Ecto neural progenitor cell (in vitro differentiated cells): ENCODE measurements at places on chromosomes 5 and 9.

DNA sequence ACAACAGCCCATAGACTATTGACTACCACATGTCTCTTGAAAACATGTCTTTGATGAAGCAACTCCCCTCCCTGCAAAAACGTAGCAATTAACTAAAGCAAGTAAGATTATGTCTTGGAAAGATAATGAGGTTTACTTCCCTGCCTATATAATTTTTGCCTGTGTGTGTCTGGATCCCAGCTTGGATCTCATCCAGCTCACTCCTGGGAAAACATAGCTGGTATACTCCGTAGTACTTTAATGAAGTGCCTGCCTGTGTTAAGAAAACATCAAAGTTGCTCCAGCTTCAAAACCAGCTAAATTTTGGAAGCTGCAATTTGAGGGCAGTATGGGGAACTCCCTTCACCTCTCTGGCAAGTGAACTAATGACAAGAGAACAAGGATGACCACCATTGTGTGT, 182.6 kb upstream of the C9orf72 start:
- DNase-seq: no peak

GRCh38 chr5:674630-675011, 18.5 kb downstream of the TPPP start:
- no peak for DNase-seq

DNA sequence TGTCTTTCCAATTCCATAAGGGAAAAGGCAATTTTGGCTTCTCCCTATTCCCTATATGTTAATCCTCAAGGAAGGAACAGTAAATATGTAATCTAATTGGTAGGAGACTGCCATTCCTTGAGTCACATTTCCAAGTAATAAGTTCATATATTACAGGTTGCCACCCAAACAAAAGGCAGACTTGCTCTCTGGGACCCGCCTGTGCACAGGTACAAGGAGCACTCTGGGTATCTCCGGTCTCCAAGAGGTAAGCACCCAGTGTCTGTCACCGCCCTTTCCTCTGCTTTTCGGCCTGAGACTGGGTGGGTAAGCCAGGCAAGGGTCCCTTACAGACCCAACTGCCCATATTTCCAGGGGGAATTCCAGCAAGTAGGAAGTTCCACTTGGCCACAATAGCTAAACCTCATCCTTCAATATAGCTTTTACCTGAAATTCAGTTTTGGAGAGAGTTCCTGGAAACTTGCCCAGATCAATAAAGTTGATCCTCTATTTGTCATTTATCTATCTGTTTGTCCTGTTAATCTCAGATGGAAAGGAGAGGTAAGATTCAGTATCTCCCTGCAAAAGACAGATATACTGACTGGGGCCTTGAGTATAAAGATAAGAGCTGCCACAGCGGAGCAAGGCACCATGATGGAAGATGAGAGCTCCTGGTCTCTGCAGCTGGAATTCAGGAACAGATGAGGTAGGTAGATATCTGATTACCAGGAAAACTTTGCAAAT, 81.8 kb downstream of the SUSD1 start:
- DNase-seq: no peak

DNA sequence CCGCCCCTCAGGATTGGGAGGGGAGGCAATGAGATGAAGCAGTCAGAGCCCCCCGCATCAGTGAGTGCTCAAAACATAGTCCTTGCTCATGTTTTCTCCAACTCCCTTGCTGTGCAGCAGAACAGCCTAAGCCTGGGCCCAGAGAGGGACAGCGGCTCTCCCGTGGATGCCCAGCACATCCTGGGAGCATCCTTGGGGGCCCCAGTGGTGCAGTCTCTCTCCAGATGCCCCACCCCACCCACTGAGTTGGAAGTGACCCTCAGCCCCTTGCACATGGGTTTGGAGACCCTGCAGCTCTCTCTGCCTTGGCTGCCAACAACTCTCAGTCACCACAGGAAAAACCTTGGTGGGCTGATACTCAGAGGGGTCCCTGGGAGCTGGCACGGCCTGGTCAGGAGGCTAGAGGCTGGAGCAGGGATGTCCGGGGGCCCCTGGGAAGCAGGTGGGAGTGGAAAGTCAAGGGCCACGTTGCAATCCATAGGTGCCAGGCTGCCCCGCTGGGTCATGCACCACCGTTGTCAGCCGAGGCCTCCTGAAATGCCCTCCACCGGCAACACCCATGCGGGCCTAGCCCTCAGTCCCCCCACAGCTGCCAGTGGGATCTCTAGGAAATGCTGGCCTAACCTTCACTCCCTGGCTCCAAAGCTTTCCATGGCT, 242.5 kb downstream of the PBX3 start:
- DNase-seq: no peak

- DNase-seq: no peak
Observed at GRCh38 chr9:121833061-121833460, 181.6 kb downstream of the DAB2IP start.

GRCh38 chr5:140557965-140558364, 692 bp upstream of the SRA1 start:
- DNase-seq: no peak

DNA sequence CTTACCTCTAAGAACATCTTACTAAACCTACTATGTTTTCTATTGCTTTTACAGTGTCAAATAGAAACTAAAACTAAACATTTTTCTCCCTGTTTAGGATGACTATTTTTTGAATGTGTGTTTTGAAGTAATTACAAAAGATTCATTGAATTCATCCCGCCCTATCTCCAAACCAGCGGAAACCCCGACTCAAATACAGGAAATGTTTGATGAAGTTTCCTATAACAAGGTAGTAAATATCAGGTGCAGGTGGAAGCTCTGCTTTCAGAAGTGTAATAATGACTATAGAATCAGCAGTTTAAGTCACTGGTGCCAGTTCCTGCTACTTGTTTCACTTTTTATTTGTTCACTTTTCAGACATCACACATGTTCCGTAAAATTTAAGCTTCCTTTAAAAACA, 20.0 kb downstream of the ERAP2 start:
- DNase-seq: no peak

- no peak for DNase-seq
Observed at GRCh38 chr9:116039312-116039711, 114.3 kb upstream of the PAPPA start.

GRCh38 chr9:37899041-37899440, 4.9 kb downstream of the SLC25A51 start:
- no peak for DNase-seq

GRCh38 chr5:140631831-140632365, 1.1 kb downstream of the CD14 start:
- no peak for DNase-seq

DNA sequence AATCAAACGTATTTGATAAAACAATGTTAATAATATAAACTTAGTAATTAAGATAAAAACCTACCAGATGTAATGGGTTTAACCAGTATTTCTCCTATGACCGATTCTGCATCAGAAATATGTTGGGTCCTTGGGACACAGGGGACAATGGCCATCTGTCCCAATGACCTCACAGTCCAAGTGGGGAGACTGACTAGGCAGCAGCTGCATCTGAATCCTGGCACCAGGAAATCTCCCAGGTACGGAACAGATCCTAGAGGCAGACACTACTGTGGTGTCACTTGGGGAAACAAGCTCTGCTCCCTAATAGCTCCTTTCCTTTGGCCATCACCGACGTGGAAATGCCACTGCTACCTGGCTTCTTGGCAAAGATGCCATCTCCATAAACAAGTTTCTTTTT, 81.8 kb upstream of the SARDH start:
- no peak for DNase-seq
